ENCODE measurements at places on chromosomes 3 and 15. TPM values are rescaled to one million over a fixed set of nuclear protein-coding genes. Genes with fewer than 3 reads are reported as not detected.

GOLGA6D gene
- not detected for total RNA-seq

RTP4 gene
- total RNA-seq, result 0.18 TPM

FGF12 gene
- not detected for total RNA-seq

ITIH1 gene
- not detected for total RNA-seq

FETUB gene
- not detected for total RNA-seq

WDR49 gene
- not detected for total RNA-seq

ALG3 gene
- 46.8 TPM for total RNA-seq

ZNF385D gene
- 1.5 TPM for total RNA-seq

ALPK3 gene
- total RNA-seq, result 0.97 TPM

IL5RA gene
- not detected for total RNA-seq

PLSCR5 gene
- total RNA-seq, result not detected

MAN2C1 gene
- 52.0 TPM for total RNA-seq

CP gene
- total RNA-seq, result 14.1 TPM

SLC25A26 gene
- 18.0 TPM for total RNA-seq

PHLDB2 gene
- total RNA-seq, result 32.3 TPM

MTHFS gene
- total RNA-seq, result 11.4 TPM

TRPC1 gene
- total RNA-seq, result 5.4 TPM

TMEM212 gene
- not detected for total RNA-seq

All from cardiac atrium fibroblast (primary cell).